Spinal cord (tissue), 10 donors: ENCODE measurements at places on chromosomes 6 and 20.

GRCh38 chr6:158923805-158924498 is 76.0 kb downstream of the RSPH3 start:
- DNase-seq = no peak

DNA sequence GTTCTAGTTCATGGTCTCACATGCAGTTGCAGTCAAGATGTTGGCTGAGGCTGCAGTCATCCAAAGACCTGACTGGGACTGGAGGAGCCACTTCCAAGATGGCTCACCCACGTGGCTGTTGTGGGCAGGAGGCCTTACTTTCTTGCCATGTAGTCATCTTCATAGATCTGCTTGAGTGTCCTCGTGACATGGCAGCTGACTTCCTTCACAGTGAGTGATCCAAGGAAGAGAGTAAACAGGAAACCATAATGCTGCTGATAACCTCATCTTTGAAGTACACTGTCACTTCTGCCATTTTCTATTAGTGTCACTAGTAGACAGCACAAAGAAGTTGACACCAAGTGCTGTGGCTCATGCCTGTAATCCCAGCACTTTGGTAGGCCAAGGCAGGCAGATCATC is 40.1 kb upstream of the AKIRIN2 start:
- DNase-seq = no peak

- no peak for DNase-seq
These were observed 76.8 kb downstream of the REV3L start for GRCh38 chr6:111406200-111406721.

DNA sequence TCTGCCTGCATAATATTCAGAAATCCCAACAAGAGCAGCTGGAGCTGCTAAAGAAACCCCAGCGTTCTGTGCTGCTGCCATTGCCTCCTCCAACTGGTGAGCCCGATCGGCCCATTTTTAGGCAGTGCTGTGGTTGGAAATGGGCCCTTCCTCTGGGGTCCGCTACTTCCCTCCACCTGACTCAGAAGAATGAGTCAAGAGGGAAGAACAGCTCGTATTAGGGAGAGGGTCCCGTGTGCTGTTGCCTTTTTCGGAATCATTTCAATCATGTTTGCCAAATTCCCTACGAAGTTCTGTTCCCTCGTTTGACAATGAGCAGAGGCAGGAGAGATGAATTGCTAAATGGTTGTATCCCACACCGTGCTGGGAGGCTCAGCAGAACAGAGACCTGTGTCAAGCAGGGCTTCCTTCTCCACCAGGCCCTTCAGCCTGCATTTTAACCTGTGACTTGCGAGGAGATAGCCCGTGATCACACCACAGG is 38.4 kb downstream of the THBS2 start:
- DNase-seq = no peak

DNA sequence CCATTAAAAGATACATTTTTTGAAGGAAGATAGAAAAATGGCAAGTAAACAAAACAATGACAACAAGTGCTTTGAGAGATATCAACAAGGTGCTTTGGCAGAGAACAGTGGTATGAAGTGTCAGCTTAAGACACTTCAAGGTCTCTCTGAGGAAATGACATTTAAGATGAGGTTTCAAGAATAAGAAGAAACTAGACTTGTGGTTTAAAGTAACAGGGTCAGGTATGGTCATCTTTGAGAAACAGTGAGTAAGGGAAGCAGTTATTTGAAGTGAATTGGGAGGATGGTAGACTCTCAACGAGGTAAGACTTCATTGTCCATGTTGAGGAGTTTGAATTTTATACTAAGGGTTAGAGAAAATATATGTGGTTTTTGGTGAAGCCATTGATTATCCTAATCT is 77.8 kb downstream of the SYCP2L start:
- no peak for DNase-seq

DNA sequence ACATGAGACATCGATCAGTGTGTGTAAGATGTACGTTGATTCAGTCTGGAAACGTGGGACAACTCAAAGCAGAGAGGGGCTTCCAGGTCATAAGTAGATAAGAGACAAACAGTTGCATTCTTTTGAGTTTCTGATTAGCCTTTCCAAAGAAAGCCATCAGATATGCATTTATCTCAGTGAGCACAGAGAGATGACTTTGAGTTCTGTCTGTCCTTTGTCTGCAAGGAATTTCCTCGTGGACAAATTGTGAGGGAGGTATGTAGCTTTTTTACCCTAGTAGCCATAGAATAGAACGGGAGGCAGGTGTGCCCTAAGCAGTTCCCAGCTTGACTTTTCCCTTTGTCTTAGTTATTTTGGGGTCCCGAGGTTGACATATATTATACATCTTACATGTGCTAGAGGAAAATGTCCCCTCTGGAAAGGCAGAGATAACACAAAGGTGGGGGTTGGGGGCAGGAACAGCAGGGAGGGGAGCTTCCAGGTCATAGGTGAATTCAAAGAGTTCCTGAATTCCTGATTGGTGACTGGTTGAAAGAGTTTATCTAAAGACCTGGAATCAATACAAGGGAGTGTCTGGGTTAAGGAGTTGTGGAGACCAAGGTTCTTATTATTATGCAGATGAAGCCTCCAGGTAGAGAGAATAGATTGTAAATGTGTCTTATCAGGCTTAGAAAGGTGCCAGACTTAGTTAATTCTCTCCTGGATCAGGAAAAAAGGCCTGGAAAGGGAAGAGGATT is 237.0 kb downstream of the NFATC2 start:
- no peak for DNase-seq

DNA sequence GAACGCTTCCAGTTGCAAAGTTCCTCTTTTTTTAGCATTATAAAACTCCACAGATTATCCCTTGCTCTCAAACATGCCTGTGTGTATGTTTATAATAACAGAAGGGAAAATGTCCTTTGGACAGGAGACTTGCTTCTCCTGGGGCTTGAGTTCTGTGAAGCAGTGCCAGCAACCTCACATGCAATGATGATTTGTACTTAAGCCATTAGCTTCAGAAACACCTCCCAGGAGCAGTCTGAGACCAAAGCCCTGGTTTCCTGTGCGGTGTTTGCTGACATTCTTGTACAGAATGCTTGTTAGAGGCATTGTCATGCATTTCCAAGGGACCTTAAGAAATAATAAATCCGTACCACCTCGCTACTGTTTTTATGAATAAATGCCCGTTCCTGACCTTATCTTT is 752.8 kb downstream of the CBLN4 start:
- DNase-seq = no peak

GRCh38 chr6:128558021-128558420 is 37.6 kb upstream of the PTPRK start:
- no peak for DNase-seq

DNA sequence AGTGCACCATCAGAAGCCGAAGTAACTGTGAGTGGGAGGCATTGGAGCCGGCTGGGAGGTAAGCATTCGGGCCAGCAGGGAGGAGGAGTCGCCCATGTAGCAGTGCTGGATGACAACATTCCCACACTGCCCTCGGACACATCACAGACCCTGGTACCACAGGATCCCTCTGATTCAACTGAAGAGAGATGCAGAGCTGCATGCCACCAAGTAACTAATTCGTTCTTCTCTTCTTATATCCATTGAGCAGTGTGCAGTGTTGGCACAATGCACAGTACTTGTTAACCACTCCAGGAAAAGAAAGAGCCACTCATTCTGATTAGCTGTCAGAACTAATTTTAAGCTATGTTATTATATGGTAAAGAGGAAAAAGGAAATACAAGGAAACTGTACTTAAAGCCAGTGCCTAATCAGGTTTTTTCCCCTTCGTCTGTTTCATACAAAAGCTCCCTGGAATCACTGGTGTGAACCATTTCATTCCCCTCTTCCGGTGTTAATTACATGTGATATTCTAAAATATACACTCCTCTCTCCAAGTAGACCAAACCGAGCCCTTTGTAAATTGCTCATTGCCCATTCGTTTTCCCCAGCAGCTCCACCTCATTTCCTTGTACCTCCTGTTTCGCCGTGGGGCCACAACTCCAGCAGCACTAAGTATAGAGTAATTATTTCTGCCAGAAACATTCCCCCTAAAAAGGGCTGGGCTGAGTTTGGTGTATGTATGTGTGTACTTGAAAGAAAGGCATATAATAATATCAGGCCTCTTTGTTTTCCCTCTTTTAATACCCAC is 32.4 kb upstream of the ADTRP start:
- no peak for DNase-seq

GRCh38 chr20:32098786-32099185 is 10.7 kb upstream of the TM9SF4 start:
- no peak for DNase-seq

GRCh38 chr20:33663161-33664084 is 1.3 kb downstream of the C20orf144 start:
- DNase-seq = no peak

DNA sequence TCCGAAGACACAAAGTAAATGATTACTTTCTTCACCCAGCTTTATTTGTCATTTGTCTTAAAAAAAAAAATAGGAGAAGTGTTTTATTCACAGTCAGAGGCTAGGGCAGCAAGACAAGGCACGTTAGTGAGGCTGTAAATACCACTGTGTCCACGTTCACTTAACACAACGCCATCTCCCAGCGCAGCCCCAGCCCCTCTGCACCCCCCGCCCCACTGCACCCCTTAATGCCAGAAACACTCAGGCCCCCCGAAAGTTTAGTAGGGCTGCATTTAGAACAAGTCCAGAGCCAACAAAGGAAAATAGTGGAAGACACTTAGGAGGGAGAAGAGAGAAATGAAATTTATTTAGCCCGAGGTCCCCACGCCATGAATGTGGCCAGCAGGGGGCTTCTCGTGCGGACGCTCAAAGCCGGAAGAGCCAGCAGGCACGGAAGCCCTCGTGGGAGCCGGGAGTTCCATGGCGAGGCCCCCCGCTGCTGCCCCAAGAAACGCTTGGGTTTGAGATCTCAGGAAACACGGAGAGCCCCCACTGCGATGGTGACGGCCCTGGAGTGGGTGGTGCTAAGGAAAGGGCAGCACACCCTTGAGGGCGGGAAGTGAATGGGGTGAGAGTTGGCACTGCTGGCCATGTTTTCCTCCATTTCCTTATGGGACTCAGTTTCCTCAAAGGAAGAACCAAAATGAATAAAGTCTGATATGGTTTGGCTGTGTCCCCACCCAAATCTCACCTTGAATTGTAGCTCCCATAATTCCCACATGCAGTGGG is 50.2 kb downstream of the IYD start:
- DNase-seq = no peak

- DNase-seq = peak; percentile 80
These were observed 76.5 kb downstream of the ADGRG6 start for GRCh38 chr6:142378138-142378875.

DNA sequence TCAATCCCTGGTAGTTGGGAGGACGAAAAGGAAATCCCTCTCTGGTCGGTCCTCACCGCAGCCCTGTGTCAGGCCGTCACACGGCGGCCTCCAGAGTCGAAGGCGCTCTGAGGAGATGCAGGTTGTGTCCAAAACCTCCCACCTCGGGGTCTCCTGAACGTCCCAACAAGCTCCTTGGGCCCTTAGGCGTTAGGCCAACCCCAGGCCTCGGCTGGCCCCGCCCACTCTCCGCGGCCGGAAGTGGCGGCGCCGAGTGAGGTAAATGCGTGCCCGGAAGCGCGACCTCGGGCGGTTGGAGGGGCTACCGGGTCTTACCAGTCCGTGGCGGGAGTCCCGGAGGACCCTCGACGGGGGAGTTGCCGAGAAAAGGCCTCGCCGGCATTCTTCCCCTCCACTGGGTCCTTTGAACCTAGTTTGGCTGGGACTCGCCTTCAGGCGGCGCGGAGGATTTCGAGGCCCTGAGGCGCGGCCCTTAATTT is at the start of gene TDRD6:
TSS of gene TDRD6 (plus strand) at position 267 of the 479 bp plus-strand sequence. CDS start 244 bp downstream, outside the sequence.
- no peak for DNase-seq

DNA sequence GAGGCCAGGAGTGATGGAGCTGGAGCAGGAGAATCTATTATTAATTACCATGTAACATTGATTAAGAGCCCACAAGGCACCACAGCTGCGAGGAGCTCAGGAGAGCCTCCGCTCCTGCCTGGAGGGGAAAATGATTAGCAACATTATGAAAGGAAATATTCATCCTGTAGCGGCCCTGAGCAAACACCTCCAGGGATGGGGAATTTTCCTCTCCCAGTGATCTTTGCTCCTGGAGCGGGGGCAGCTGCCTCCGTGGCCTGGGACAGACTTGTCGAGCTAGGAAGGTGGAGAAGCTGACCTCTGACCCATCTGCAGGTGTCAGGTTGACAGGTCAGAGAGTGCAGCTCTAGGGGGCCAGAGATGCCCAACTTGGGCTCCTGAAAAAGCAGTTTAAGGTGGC is 40.1 kb upstream of the SIRPA start:
- no peak for DNase-seq

- no peak for DNase-seq
These were observed 198.3 kb downstream of the ZNF217 start for GRCh38 chr20:53395188-53395923.
